ENCODE measurements at places on chromosomes 4 and X.

DNA sequence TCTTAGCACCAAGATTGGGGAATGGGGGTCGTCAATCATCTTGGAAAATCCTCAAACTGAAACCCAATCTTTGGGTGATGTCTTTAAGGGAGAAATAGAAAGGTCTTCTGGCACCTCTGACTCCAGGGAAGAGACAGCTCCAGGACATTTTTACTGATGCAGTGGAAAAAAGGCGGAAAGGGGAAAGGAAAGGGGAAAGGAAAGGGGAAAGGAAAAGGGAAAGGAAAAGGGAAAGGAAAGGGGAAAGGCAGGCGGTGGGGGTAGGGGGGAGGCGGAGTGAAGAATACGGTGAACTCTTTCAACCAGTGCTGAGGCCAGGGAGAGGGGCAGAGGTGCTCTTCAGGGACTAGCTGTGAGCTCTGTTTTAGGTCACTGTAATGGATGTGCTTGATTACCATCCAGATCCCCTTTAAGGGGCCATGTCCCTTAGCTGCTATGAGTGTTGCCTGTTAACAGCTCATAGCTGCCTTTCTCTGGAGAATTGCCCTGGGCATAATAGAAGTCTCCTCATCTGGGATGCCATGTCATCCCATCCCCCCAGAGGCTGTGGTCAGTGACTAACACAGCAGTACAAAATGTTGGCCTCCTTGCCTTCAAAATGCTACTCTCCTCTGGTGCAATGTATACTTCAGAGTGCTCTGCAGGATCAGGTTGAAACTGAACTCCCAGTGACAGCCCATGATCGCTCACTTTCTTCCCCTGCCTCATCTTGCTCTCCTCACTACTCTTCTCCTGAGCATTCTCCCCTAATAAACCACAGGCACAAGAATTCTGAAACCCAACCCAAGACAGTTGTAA, 92.4 kb upstream of the AP1S2 start:
- peak; percentile 1 for DNase-seq

DNA sequence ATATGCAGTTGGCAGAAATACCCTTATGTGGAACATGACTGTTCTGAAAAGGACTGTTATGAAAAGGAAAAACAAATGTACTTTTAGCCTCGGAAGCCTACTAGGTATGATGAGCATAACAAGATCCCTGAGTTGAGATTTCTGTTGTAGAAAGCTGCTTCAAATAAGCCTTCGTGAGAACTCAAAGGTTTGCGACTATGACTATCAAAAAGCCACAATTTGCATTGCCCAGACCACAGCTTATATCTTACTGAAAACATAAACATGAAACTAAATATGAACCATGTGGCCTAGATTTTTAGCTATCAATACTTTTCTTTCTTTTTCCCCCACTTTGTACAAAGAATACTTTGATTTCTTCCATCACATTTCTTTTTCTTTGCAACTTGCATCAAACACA, 398.2 kb upstream of the LCORL start:
- DNase-seq = no peak

- no peak for DNase-seq
Observed at GRCh38 chrX:66622209-66622608, 16.7 kb downstream of the EDA2R start.

DNA sequence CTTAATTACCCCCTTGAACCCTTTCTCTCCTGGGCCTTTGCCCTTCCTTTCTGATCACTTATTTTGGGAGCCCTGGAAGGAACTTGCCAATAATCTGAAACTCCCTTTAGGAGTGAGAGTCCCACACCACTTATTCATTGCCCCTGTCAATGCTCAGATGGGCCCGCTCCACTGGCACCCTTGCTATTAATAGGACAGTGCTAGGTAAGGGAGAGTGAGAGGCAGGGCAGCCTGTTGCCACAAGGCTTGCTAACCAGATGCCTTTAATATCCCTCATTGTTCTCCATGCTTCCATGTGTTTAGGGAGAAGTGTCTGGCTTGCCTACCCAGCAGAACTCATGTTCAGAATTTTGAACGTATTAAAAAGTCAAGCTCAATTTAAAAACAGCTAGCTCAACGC, 1.7 kb upstream of the NHS start:
- no peak for DNase-seq

DNA sequence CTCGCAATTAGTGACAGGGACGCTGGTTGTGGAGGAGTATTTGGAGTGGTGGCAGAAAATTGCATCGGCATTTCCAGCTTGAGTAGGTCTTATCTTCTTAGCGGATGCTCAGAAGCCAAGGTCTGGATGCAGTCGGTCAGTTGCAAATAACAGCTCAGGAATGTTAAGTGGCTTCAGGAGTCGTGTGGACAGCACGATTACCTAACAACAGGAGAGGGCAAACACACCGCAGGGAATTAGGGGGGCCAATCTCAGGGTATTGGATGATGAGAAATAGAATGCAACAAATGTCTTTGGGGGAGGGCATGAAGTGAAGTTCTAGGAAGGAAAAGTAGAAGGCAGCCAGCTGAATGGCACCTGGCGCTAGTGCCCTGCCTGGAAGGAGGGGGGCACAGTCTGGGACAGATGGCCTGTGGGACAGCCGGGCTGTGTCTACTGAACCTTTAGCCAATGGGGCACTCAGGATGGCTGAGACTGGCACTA, 11.8 kb downstream of the RASL11B start:
- no peak for DNase-seq

DNA sequence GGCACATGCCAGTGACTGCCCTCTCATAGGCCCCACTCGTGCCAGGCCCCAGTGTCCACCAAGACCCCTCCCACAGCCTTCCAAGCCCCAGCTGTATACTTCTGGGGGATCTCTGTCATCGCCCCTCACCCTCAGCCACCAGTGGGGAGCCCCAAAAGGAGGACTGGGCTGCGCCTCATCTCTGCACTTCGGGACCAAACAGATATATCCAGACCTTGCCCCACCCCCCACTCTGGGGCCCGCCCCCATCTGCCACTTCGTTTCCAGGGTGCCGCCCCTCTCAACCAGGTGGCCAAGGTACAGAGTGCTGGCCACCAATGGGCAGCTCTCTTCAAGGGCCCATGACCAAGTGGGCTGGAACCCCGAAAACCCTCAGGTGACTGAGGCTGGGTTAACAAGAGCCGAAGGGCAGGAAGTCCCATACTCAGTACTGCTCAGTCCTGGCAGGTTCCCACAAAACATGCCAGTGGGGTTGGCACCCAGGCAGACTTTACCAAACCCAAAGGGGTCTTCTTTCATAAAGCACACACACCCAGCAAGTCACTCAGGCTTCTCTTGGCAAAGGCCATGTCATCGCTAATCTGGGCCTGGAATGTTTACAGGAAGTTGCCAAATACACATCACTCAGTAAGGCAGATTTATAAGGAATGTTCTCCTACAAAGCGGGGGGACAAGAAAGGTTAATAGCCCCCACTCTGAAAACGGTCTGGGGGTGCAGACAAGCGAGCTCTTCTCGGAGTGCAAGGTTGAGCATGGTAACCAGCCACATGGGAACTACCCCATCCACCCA, 4.4 kb downstream of the ZFYVE28 start:
- peak; percentile 61 for DNase-seq

DNA sequence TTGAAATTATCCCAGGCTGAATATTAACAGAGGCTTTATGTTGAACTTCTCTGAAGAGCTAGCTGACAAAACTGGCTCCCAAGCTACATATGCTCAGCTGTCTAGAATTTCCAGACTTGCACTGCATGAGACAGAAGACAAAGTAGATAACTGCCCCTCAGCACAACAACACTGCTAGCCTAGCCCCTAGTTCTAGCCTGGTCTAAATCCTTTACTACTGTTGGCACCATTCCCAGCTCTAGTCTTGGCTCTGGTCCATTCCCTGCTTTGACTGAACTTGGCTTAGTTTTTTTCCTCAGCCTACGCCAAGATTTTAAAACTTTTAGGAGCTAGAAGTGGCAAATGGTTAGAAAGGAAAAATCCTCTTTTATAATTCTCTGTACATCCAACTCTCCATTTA, 7.6 kb upstream of the OPHN1 start:
- no peak for DNase-seq

DNA sequence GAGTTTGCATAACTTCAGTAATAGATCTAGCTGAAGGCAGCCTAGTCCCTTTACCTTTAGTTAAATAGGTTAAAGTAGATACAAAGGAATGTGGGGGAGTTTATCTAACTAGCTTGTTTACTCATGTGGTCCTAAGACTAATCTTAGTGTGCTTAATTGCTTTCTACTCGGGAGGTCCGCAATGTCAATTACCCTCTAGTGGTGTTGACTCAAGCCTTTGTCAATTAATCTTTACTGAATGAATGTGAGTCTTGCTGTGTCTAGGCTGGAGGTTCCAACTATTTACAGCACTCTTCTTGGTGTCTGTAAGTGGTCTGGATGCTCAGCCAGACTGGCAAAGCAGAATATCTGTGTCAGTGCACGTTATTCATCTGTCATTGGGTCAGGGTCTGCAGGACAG, 17.9 kb upstream of the YTHDC1 start:
- no peak for DNase-seq

DNA sequence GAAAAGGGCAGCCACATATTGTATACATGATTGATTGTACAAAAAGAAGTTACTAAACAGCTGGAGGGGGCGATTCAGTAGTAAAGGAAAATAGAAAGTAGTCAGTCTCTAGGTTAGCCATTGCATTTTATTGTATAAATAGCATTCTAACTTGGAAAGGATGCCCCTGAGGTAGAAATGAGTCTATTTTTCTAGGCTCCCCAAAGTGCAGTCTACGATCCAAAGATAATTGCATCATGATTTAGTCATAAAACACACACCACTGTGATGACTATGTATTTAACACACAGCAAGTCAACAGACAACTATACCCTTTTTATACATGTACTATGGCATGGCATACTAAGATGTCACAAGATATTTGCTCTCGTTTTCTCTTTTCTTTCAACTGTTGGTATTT, 204.9 kb downstream of the APBB2 start:
- DNase-seq = no peak

DNA sequence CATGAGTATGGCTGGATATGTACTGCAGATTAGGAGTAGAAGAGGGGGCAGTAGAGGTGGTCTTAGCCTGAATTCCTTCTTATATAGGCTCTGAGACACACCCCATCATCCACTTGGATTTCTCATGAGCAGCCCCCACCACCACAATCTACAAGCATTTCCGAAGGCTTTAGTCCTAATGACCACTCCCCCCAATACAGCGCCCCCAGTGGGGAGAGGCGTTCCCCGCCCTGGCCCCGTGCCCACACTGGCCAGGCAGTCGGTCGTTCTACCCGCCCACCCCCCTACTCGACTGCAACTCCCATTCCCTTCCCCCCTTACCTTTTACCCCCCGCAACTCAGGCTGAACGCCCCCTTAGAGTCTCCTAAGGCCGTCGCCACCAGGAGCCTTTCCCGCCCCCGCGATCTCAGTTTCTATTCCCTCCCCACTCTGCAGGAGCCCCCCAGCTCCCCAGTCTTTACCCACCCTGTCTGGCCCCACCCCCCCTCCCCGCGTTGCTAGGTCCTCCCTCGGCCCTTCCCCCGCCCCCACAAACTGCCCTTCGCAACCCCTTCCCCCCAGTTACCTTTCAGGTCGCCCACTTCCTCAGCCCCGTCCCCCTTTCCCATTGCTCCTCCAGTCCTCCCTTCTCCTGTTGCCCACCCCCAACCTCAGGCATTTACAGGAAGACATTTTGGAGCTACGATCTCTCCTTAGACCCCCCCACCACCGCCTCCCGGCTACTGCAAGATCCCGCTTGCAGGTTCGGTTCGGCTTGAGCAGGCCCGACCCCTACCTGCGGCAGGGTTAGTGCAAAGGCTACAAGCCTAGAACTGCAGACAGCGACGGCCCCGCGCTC, 468 bp downstream of the ZMYM3 start:
- peak; percentile 48 for DNase-seq

DNA sequence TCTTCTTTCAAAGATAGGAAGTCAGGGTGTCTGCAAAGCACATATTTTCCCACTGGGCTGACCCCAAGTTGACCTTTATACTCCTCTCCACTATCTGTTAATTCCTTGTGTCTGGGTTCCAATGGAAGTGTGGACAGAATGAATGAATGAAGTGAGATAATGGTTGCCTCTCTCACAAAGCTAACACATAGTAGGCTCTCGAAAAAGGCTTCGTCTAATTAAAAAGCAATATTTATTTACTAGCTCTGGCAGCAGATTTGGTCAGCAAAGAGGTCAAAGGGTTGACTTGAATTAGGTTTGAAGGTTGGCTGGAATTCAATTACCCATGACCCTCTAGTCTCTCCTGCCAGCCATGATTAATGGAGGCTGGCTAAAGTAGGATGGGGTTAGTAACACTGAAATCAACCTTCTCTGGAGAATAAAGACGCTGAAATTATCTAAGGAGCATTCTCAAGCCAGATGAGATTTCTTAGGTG, 280.3 kb upstream of the KLF3 start:
- no peak for DNase-seq

DNA sequence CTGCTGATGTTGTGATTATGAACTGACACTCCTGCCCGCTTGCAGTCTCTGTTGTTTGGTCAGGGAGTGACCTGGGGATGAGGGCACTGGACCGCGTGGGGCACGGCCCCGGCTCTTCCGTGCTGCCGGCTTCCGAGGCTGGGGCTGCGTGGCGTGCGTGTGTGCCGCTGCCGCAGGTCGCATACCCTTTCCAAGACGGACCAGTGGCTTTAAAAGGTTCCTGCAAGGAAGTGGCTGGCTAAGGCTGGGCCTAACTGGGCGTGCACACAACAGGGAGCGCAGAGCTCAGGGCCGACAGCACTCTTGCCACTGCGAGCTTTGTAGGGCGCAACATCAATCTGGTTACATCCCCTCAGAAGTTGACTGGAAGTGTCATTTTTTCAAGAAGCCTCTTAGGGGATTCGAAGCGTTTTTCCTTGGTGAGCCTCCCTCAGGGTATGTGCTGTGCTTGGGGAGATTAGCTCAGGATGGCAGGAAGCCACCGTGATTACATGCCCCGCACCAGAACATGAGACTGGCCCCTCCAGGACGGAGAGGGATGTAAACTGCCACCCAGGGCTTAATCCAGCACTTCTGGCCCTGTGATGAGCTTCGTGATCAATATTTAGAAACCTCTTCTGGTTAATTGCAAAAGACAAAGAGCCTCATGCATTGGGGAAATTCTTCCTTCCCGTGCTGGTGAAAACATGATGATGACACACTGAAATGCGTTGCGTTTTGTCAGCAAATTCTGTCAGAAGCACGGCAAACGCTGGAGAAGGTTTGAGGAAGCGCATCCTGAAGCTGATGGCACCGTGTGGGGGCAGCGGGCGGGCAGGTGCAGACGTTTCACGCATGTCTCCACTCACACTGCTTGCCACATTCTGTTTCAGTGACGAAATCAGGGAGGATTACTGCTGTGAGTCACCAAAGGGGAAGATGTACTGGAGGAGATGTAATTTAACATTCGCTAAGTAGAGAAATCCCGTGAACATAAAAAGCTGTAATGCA, 11.1 kb downstream of the MAEA start:
- DNase-seq = peak; percentile 47

DNA sequence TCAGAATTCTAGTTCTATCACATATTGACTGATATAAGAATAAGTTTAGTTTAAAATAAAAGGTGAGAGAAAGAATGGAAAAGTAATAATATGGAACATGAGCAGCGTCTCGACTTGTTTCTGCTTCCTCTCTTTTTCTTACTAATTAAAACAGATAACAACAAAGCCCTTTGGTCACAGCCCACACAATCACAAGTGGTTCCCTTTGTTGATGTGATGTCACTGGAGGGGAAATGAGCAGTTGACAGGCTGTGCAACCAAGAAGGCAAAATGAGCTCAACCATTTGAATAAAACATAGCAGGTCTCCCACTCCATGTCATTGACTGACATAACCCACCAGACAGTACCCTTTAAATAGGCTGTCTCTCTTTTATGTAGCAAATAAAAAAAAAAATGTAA, 342.5 kb upstream of the MAGEB2 start:
- DNase-seq = no peak

GRCh38 chr4:44118971-44119680, 329.5 kb downstream of the KCTD8 start:
- no peak for DNase-seq

- DNase-seq = no peak
Observed at GRCh38 chr4:189600718-189601435, 339.8 kb upstream of the FRG1 start.
